ENCODE measurements at places on chromosomes 2 and 18.

GRCh38 chr2:239829326-239829725, 195.8 kb downstream of the NDUFA10 start:
- no peak for DNase-seq

DNA sequence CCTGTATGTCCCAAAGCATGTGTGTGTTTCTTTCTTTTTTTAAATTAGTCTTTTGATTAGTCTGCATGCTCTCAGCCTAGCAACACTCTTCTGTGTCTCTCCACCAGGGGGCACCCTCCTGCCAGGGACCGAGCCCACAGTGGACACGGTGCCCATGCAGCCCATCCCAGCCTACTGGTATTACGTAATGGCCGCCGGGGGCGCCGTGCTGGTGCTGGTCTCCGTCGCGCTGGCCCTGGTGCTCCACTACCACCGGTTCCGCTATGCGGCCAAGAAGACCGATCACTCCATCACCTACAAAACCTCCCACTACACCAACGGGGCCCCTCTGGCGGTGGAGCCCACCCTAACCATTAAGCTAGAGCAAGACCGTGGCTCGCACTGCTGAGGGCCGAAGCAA, 93.8 kb downstream of the NRP2 start:
- DNase-seq: peak; percentile 24

GRCh38 chr2:26555246-26556133, 77.6 kb upstream of the OTOF start:
- no peak for DNase-seq

DNA sequence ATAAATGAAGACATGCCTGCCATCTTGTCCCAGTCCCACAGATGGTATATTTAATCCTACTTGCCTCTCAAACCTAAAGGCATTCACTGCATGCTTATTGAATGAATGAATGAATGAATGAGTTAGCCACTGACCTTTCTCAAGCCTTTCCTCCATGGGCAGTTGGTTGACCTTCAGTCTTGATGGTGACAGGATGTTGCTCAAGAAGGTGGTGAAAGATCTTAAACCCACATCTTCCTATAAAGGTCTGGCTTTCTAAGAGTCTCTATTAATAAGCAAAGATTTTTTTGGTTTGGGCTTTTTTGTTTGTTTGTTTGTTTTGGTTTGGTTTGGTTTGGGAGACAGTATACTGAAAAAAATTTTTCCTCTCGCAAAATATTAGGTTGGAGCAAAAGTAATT, 41.7 kb downstream of the KIAA2012 start:
- no peak for DNase-seq

DNA sequence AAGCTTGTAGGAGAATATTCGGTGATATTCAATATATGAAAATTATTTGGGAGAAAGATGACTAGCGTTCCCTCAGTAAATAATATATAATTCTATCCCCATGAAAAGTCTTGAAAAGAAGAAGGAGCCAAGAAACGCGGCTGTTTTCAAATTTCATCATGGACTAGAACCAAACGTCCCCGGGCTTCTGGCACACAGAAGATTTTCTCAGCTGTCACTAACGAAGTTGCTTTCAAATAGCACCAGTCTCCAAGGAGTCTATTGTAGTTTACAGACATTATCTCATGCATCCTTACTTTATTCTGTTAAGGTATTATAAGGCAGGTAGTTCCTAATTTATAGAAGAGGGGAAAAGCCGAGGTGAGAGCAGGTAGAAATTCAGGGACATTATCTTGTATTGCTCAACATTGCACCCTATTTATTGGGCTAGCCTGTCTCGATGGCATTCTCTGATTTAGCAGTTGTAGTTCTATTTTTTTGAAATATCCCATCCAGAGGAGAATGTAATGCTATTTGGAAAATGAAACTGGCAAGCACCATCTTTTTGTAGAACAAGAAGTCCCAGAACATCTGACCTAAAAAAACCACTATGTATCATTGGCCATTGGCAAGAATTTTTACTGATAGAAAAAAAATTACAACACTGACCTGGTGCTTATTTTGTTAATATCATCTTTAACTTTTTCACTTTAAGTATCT, 198.1 kb upstream of the RASGRP3 start:
- DNase-seq: peak; percentile 13

- DNase-seq: no peak
Measured at GRCh38 chr18:59605633-59606192, 91.5 kb downstream of the CCBE1 start.

DNA sequence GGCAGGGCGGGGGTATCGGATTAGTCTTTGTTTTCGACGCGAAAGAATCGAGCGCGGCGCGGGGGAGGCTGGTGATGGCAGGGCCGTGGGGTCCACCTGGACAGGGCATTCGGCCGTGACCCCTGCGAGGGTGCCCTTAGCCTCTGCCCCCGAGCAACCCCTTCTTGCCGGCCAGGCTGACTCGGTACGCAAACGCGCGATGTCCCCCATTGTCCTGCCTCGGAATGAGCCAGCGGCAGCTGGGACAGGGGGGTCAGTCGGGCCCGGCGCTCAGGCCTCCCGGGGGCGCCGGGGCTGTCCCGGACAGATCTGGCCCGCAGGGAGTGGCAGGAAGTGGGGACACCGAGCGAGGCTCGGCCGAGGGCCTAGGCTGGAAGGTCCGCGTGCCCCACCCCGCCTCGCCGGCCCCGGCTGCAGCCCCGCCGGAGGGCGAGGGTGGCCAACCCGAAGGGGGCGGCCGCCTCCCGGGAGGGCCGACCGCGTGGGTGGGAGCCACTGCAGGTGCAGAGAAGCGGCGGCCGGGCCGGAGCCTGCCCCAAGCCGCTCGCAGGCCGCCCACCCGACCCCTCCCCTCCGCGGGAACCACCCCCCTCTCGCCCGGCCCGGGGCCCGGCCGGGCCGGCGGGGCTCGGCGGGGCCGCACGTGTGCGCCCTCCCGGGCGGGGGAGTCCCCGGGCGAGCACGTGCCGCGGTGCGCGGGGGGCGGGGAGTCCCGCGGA, at the start of gene TET3:
Gene TET3 (plus strand): TSS at position 708 of the 719 bp plus-strand sequence. CDS start 1,494 bp downstream, outside the sequence.
- no peak for DNase-seq

- DNase-seq: no peak
Measured at GRCh38 chr2:186771395-186771794, 77.5 kb downstream of the FAM171B start.

- DNase-seq: no peak
Measured at GRCh38 chr2:203790134-203790852, 77.3 kb upstream of the CTLA4 start.

GRCh38 chr18:424071-424661, 76.3 kb downstream of the COLEC12 start:
- DNase-seq: no peak
